ENCODE measurements at places on chromosomes 1 and 21. TPM values are rescaled to one million over a fixed set of nuclear protein-coding genes. Genes with fewer than 3 reads are reported as not detected.

DNA sequence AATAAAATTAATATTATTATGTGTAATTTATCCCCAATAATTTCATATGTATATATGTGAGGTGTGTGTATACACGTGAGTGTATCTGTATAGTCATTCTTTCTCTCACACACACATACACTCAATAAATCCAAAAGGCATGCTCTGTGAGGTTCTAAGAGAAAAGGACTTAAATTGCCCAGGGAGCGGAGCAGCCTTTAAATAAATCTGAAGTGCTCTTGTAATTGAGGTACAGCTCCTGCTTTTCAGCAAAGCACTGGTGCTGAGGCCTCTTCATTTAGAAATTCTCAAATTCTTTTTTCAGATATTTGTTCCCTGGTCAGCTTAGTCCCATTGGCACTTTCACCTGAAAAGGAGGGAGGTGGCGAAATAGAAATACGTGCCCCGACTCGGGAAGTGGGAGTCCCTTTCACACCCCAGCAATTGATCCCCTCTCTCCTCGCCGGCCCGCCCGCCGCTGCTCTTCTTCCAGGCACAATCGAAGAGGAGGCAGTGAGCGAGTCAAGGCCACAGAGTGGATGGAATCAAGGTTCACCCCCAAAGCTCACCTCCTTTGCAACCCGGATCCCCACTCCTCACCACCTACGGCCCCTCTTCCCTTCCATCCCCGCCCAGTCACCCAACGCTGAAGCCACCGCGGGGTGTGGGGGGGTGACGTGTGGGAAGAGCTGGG is 944 bp downstream of the PLPPR5 start:
- DNase-seq = peak; percentile 3

The ADORA1 gene
- 1.8 TPM for total RNA-seq

GRCh38 chr1:178411756-178412399 is 84.9 kb downstream of the CLEC20A start:
- no peak for DNase-seq

The RUNX3 gene
- 0.62 TPM for total RNA-seq

The HYI gene
- total RNA-seq = 17.5 TPM

DNA sequence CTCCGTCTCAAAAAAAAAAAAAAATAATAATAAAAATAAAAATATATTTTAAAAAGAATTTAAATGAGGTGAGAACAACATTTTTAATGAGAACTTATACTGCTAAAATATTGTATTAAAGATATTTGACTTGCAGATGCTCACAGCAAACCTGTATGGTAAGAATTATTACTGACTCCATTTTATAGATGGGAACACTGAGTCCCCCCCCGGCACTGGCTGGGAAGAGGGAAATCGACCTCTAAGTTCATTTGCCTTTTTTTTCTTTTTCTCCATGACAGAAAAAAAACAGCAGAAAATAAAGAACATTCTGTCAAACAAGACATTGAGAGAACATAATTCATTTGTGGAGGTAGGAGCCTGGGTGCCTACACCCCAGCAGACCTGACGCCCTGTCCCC is 13.4 kb upstream of the PADI6 start:
- DNase-seq = no peak

GRCh38 chr1:203367057-203367456 is 16.1 kb upstream of the FMOD start:
- peak; percentile 48 for DNase-seq

DNA sequence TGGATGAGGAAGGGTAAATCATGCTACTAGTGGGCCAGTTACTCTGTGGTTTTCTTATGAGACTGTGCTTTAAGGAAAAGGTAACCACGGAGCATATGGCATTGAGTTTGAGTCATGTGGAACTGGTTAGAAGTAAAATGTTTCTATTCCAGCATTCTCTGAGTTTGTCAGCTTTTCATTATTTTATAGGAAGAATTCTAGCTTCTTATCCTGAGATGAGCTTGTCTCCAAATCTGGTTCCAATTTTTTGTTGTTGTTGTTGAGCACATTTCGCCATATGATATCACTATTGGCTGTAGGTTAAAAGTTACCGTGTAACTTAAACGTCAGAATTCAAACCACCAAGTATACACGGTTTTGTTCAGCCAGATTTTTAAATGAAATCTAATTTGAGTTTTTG is 69.9 kb downstream of the ATF6 start:
- peak; percentile 74 for DNase-seq

DNA sequence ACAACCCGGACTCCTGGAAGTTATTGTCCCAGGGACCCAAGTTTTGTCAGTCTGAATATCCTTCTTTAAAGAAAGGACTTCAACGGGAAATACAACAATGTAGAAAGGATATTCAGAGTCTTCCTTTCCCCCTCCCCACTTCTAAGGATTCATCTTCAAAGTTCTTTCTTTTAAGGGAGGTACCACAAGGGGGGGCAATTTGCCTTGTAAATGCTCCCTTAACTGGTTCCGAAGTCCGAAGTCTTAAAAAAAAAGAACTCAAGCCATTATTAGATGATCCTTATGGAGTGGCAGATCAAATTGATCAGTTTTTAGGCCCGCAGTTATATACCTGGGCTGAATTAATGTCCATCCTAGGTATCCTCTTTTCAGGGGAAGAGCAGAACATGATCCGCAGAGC is 47.0 kb downstream of the SERINC2 start:
- DNase-seq = no peak

The SLC45A1 gene
- 3.2 TPM for total RNA-seq
